ENCODE measurements at places on chromosomes 2 and 18.

DNA sequence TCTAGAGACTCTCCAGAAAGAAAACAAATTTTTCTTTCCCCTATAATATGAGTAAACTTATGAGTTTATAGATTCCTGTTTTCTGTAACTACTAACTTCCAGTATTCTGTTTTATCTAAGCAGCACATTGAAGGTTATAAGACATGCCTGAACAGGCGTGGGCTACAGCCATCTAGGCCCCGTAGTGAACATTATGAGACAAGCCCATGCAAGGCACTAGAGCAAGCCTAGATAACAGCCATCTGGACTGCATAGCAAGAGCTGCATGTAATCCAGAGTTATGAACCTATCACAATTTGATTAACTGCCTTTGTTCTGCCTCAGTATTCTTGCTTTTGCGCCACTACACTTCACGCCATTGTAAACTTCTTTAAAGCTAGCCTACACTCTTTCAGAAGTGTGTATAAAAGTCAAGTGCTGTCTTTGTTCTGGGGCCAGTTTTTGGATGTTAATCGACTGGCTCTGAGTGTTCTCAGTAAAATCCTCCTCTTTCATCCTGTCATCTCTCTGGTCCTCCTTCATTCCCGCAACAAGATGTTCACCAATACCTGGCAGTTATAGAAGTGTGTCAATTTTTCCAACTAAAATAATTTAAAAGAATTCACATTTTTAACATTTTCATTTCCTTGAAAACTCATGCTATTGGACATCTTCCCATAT lies 3.0 kb upstream of the SULT1C3 start:
- DNase-seq, result no peak

DNA sequence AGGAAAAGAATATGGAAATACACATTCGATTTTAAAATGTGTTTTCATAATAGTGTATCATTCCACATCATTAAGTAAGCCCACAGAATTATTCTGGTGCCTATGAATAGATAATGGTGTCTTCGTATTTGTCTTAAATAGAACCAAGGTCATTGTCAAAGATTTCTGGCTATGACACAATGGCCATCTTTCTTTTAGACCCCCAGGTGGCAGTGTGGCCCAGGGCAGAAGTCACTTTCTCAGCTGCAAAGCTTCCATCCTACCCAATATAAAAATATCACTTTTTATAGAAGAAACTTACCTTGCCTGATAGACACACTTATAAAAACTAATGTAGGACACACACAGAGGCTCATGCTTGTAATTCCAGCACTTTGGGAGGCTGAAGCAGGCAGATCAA lies 57.5 kb downstream of the ZRANB3 start:
- no peak for DNase-seq

GRCh38 chr18:53665701-53666100 lies 558.8 kb downstream of the MBD2 start:
- no peak for DNase-seq

DNA sequence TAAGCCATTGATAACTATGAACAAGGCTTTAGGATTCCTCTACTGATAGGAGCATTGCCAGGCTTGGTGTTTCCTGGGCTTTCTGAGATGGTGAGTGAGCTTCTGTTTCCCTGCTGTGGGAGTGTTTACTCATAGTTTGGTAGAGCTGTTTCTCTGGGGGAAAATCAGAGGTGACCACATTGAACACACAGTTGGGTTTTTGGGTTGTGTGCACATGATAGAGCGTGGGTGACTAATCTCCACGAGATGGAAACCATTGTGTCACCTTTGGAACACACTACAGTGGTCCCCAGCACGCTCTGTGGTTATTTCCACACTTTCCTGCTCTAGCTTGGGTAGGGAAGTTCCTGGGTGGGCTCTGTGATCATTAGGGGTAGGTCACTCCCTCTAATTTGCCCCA lies 5.4 kb downstream of the IL1R1 start:
- peak; percentile 36 for DNase-seq

- DNase-seq, result no peak
Measured at GRCh38 chr2:201820383-201821007, 14.2 kb downstream of the CDK15 start.

GRCh38 chr18:44895176-44895798 lies 214.6 kb downstream of the SETBP1 start:
- DNase-seq, result no peak

DNA sequence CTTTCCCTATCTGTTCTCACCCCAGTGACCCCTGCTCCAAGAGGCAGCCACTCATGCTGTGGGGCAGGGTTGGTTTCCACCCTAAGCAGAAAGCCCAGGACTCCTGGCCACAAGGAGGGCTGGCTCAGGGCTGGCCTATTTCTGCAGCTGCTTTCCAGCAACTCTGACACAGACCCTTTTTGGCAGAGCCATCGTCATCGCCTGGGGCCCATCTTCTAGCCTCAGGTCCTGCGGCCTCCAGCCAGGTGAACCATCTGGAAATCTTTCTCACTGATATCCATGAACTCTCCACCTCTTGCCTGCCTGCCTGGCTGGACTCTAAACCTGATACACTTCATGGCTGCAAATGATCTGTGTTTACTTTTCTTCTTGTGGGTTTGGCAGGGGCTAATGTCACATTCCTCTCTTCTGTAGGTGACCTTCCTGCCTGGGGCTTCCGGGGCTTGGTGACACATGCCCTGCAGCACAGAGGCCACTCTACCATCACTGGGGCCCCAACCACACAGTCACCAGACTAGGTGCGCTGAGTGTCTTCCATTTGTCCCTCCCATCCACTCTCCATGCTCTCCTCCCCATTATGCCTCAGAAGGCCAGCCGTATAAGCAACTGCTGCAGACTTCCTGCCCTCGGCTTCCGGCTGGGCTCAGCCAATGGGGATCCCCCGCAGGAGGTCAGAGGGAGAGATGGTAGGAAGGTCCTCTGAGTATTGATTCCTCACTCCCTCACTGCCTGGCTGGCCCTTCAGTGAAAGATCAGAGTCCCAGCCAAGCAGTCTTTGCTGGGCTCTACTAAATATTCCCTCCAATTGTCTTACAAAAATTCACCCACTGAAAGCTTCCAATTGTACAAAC lies 9.7 kb upstream of the COPS8 start:
- no peak for DNase-seq

DNA sequence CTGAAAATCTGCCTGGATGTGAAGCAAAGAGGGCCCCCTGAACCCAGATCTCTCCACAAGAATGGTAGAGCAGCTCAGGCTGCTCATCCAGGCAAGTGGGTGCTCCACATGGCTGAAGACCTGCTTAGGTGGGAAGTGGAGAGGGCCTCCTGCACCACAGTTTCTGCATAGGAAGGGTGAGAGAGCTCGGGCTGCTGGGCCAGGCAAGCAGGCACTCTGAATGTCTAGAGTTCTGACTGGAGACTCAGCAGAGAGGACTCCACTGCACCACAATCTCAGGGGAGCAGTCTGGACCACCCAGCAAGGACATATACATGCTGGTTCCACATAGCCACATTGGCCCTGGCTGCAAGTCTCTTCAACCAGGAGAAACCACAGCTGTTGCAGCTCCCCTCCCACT lies 52.0 kb downstream of the DSEL start:
- no peak for DNase-seq

DNA sequence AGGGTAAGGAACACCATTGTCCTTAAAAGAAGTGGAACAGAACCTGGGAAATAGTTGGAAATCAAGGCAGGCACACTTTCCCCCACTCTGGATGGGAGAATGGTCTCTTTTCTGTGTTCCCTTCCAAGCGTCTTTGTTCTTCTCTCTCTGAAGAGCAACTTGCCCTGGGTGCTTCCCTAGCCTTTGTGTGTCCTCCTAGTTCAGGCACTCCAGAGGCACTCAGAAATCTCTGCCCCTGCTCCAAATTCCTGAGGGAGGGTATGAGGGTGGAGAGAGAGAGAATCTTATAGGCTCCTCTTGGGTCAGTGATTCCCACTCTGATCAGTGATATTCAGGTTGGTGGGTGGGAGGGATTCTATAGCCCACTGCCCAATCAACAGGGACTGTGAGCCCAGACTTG lies 8.8 kb upstream of the SIX2 start:
- DNase-seq, result no peak

- no peak for DNase-seq
Measured at GRCh38 chr2:134231965-134232340, 21.9 kb upstream of the MGAT5 start.

- DNase-seq, result no peak
Measured at GRCh38 chr2:228705318-228705717, 523.8 kb upstream of the SPHKAP start.

DNA sequence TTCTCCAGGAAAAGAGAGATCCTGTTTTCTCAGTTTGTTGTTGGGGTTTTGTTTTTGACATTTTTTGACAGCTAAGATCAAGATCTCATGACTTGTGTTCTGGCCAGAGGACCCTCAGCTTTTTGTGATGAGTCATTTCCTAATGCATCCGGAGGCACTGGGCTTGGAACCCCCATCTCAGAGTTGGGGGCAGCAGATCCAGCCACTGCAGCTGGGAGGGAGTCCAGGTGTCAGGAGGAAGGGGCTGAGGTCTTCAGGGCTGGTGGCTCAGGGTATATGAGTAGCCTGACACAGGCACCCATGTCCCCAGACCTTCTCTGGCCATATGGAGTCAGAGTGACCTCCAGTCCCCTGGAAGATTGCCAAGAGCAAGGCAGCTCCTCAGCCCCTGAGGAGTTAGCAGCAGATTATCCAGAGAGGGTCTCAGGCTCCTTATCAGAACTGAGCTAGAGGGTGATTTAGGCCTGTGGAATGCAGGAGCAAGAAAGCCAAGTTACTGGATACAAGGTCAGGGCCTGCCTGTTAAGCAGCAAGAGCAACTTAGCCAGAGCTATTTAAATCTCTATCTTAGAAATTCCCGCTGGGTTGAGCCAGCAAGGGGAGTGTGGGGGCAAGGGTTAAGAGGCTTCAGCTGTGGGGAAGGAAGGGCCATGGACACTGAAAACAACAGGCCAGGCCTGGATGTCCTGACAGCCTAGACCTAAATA lies 62.4 kb downstream of the TANC1 start:
- DNase-seq, result no peak

GRCh38 chr18:5463390-5463789 lies 80.4 kb downstream of the EPB41L3 start:
- no peak for DNase-seq

- no peak for DNase-seq
Measured at GRCh38 chr2:141468761-141469160, 662.1 kb downstream of the LRP1B start.

DNA sequence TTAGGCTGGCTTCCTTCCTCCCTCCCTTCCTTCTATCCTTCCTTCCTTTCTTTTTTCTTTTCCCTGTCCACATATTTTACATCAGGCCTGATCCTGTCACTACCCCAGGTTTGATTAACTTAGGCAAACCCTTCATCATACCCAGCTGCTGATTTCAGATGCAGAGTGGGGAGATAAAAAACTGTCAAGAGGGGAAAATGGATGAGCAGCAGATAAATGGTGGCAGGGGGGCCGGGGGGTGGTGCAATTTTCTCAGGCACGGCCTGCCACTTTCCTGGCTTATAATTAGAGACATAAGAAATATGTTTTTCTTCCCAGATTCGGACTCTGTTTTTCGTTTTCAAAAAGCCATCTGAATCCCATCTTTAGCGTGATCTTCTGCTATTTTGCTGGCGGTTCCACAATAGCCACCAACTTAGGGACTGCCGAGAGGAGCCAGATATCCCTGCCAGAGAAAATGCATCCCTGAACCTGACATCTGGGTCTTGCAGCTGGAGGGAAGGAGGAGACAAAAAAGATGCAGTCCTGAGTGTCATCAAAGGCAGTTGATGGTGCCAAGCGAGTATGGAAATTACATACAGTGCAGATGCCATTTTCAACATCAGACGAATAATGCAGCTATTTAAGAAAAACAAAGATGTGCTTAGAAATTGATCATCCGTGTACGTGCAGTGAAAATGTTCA lies 49.9 kb downstream of the CXCR4 start:
- no peak for DNase-seq

GRCh38 chr2:70024284-70024683 lies 62.9 kb upstream of the ASPRV1 start:
- no peak for DNase-seq

GRCh38 chr2:134603966-134604365 lies 114.8 kb downstream of the TMEM163 start:
- no peak for DNase-seq

DNA sequence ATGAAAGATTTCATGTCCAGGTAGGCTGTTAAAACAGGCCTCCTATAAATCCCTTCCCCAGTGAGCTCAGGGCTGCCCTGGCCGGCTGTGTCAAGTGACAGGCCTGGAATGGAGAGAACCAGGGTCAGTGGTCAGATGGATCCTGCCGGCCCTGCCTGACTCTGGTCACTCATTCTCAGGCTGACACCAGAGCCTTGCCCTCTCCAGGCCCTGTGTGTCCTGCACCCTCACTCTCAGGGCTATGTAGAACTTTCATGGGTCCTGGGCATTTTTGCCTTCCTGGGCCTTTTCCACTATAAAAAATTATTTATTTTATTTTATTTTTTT lies 82.0 kb upstream of the RGPD5 start:
- DNase-seq, result no peak

DNA sequence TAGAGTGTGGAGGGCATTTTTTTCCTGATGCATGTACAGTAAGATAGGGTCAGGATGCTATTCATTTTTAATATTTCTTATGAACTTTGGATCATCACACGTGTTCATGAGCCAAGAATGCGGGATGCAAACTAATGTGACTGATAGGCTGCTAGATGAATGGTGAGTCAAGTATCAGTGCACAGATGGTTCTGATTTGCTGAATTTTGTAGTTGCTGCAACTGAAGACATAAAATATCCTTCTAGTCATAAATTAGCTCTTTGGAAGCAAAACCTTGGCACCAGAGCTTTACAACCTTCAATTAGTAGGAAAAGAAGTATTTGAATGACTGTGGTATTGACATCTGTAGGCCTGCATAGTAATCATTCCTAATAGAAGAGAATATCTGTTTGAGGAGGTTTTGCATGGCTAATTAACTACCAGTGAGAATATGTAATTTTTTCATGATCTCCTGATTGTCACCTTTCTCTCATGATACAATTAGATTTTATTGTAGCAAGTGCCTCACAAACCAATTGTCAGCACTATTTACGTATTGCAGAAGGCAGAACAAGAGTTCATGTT lies 94.0 kb downstream of the VRK2 start:
- DNase-seq, result no peak

DNA sequence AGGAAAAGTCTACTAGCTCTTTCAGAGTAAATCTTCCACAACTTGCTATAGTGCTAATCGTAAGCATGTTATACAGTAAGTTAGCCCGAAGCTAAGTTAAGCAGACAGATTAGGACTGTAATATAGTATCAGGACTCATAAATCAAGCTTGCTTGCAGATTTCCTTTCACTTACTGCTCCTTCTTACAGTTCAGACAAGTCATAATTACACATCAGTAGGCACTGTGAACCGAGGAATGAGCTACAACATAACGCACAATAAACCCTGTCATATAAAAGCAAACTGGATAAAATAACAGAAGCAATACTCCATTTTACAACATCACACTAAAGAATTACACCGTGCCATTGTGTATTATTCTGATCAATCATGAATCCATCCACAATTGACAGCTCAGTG lies 832.6 kb upstream of the ZEB2 start:
- DNase-seq, result no peak

DNA sequence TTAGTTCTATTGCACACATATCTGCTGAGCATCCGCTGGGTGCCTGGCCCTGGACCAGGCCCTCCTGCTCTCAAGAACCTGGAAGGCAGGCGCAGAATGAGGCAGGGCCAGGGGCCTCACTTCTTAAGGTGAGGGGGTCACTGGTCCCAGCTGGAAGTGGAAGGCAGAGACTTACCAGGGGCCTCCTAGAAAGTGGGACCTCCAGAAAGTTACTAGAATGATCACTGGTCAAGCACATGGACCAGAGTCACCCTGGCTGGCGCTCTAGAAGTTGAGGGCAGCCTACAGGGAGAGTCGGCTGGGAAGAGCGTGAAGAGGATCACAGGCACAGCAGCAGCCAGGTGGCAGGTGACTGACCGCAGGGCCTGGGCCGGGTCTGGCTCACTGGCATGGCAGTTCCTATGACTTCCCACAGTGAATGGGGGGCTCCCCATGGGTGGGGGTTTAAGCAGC lies 26.1 kb upstream of the MAL start:
- no peak for DNase-seq
